ENCODE measurements at places on chromosomes 5 and 9. TPM values are rescaled to one million over a fixed set of nuclear protein-coding genes. Genes with fewer than 3 reads are reported as not detected.

THBS4 gene
- total RNA-seq, result 2.1 TPM

AIF1L gene
- total RNA-seq, result 0.72 TPM

EGR1 gene
- total RNA-seq, result 54.6 TPM

RHOBTB3 gene
- 0.37 TPM for total RNA-seq

SLCO6A1 gene
- total RNA-seq, result not detected

PDE8B gene
- 0.17 TPM for total RNA-seq

- DNase-seq, result no peak
- H3K4me1 ChIP-seq, result peaks cover 12% of the 10 kb centered on the region
- H3K36me3 ChIP-seq, result no peaks in the 10 kb centered on the region
- no peak overlapping the region for H3K4me3 ChIP-seq
- H3K27ac ChIP-seq, result no peak overlapping the region
Measured at GRCh38 chr5:91142386-91142785, 240.7 kb downstream of the ARRDC3 start.

DNA sequence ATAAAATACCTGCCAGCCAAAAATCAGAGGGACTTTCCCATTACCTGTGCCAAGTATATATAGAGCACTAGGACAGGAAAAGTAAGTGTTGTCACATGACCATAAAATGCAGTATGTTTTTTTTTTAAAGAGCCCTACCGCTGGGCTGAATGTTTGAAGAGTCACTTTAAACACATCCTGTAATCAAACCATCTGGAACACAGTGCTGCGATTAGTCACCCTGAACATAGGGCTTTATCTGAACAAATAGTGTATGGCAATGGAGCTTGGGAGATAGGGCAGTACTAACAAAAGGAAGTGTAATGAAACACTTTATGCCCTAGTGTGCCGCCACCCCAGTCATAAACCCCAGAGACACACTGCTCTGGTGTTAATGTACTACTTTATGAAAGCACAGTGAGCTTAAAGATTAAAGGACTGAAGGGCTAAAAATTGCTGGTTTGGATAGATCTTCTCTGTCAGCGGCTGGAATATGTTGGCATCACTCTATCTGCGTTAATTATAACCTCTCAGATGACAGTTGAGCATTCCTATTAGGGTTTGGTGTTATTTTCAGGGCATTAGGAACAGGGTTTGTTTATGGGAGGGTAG is 90.4 kb downstream of the ZNF608 start:
- no peaks in the 10 kb centered on the region for H3K36me3 ChIP-seq
- peaks cover 15% of the 10 kb centered on the region for H3K27me3 ChIP-seq
- no peak overlapping the region for H3K27ac ChIP-seq

DNA sequence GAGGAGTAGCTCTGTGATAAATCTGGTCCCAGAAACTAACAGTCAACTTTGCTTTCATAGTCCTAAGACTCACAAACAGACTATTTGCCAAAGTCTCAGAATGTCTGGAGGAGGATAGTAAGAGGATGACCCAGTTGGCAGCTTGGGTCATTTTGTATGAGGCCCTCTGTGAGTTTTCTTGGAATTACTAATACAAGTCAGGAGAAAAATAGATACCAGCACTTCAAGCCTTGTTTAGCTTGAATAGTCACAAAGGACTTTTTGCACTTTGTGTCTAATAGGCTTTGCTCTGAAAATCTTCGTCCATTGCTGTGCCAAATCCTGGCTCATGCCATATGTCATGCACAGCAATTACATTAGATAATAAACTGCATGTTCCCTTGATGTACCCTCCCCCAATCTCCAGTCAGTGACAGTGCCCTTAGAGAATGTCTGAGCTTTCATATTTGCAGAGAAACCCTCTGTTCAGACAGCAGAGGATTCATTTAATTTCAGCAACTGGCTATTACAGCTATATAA is 612.8 kb downstream of the CSNK1G3 start:
- no peak for DNase-seq
- H3K4me1 ChIP-seq, result no peaks in the 10 kb centered on the region
- no peaks in the 10 kb centered on the region for H3K36me3 ChIP-seq
- H3K4me3 ChIP-seq, result no peak overlapping the region
- H3K27ac ChIP-seq, result no peak overlapping the region

DNA sequence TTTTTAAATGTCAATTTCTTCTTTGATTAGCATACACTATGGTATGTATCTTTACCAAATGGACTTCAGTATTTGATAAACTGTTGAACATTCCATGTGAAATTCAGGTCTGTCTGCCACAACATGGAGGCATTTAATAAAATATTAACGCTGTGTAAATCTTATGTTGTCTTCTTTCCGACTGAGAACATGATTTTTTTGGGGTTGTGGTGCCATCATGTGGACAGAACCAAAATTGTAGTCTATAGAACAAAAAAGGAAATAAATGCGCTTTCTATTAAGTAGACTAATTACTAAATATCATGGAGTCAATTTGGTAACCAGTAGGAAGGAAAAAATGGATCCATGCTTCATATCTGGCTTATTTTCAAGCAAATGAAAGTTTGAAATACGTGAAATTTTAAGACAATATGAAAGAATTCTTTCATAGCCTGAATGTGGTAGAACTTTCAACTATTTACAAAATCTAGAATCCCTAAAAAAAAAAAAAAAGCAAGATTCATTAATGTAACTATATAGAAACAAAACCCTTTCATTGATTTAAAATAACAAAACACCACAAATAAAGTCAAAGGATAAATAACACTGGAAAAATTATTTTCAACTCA is 2.8 kb upstream of the PLK2 start:
- peaks cover 1% of the 10 kb centered on the region for H3K36me3 ChIP-seq
- H3K27me3 ChIP-seq, result peaks cover 15% of the 10 kb centered on the region
- DNase-seq, result peak; percentile 84
- peaks cover 27% of the 10 kb centered on the region for H3K4me1 ChIP-seq

GRCh38 chr5:148248894-148249293 is 10.6 kb downstream of the MARCOL start:
- H3K36me3 ChIP-seq, result no peaks in the 10 kb centered on the region
- H3K27me3 ChIP-seq, result peaks cover 2% of the 10 kb centered on the region
- no peak overlapping the region for H3K27ac ChIP-seq
- H3K4me3 ChIP-seq, result no peak overlapping the region
- H3K4me1 ChIP-seq, result no peaks in the 10 kb centered on the region

DNA sequence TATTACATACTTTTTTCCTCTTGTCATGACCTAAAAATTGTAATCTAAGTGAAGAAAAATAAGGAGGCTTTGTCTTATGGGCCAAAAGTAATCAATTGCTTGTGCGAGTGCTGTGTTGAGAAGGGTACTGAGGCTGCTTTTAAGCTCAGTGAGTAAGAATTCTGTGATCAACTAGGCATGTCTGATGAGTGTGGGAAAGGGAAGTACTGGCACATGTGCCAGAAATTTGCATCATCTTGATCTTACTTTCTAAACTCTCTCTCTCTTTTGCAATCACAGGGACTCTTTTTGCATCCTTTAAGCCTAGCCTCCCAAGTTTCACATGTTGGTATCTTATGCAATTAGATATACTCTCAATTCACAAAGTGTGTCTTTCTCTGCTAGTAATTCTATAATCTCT is 329.9 kb downstream of the KIF4B start:
- H3K27me3 ChIP-seq, result no peaks in the 10 kb centered on the region
- no peak for DNase-seq
- no peaks in the 10 kb centered on the region for H3K36me3 ChIP-seq
- no peaks in the 10 kb centered on the region for H3K4me1 ChIP-seq
- H3K4me3 ChIP-seq, result no peak overlapping the region

GRCh38 chr9:136512651-136513071 is 29.8 kb upstream of the SEC16A start:
- DNase-seq, result no peak
- peaks cover 21% of the 10 kb centered on the region for H3K36me3 ChIP-seq
- H3K27me3 ChIP-seq, result no peaks in the 10 kb centered on the region
- H3K4me3 ChIP-seq, result no peak overlapping the region

DNA sequence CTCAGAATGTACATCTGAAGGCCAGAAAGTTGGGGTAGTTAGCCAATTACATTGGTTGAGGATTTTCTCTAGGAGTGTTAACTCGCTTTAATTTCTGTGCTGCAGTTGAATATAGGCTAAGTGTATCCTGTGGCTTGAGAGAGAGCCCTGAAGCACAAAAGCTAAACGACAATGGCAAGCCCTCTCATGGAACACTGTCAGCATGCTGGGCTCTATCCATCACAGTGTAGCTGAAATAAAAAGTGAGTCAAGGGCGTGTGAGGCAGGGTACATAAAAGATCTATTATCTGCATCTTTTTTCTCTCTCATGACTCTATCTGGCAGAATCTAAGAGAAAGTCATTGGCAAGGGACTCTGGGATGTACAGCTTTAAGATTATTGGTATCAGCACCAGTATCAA is 254.2 kb upstream of the GRIA1 start:
- no peak for DNase-seq
- no peak overlapping the region for H3K4me3 ChIP-seq
- no peaks in the 10 kb centered on the region for H3K4me1 ChIP-seq
- H3K36me3 ChIP-seq, result no peaks in the 10 kb centered on the region
- H3K27me3 ChIP-seq, result no peaks in the 10 kb centered on the region

GRCh38 chr5:150694612-150695011 is 6.2 kb downstream of the RBM22 start:
- H3K36me3 ChIP-seq, result peaks cover 71% of the 10 kb centered on the region
- no peak overlapping the region for H3K4me3 ChIP-seq
- H3K27ac ChIP-seq, result no peak overlapping the region
- H3K27me3 ChIP-seq, result no peaks in the 10 kb centered on the region
- peaks cover 12% of the 10 kb centered on the region for H3K4me1 ChIP-seq

- peaks cover 1% of the 10 kb centered on the region for H3K4me1 ChIP-seq
- H3K4me3 ChIP-seq, result no peak overlapping the region
- H3K36me3 ChIP-seq, result no peaks in the 10 kb centered on the region
- peaks cover 28% of the 10 kb centered on the region for H3K27me3 ChIP-seq
Measured at GRCh38 chr5:133472829-133473228, 139.5 kb downstream of the FSTL4 start.

DNA sequence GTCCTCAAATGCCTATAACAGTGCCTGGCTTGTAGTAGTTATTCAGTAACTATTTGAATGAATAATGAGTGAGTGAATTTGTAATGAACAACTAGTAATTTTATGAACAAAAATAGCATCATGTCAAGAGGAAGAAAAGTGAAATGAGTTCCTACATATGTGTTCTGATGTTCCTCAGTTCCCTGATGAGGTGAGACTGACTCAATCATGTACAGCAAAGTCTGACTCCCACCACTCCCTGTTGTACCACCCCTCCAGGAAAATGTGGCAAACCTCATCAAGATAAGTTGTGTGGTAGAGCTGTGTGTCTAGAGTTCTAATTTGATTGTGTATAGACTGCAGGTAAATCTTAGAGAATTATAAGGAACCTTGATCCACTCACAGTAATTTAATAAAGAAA is 201.6 kb downstream of the GOLPH3 start:
- no peak for DNase-seq
- H3K4me3 ChIP-seq, result no peak overlapping the region
- H3K27ac ChIP-seq, result no peak overlapping the region
- H3K36me3 ChIP-seq, result no peaks in the 10 kb centered on the region

All from activated CD4-positive, alpha-beta T cell treated with anti-CD3 and anti-CD28 coated beads, Interleukin-2, amount 10 ng/mL, durations not matched to agents 24 days and 14 days (primary cell).